ENCODE measurements at places on chromosomes 12 and 14.

DNA sequence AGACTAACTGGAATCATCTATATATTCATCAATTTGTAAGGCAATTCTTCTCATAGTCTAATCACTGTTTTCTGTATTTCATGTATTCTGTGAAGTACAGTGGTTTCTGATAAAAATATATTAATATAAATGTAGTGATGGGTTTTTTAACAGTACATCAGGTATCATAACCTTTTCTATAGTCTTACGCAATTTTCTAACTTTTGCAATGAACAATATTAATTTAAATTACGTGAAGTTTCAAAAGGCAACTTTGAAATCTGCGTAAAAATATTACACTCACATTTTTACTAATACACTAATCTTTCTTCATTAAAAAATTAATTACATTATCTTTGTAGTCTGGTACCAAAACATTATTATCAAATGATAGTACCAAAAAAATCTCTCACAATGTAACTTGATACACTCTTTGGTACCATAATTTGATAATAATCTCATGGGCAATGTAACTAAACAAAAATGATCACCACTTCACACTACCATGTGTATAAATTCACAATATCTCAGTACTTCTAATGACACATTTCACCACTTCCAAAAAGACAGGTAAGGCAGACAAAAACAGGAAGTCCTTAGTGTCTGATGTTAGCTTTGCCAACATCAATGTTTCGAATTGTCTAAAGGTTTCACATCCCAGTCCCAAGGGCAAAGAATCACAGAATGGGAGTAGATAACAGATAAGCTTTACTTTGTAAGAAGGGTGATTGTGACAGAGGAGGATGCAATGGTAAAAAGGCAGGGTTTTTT lies 8.7 kb downstream of the DNAI7 start:
- DNase-seq, result no peak

- DNase-seq, result no peak
Measured at GRCh38 chr12:116525418-116526001, 33.7 kb upstream of the MAP1LC3B2 start.

GRCh38 chr14:74826574-74826973 lies 49.4 kb downstream of the PROX2 start:
- DNase-seq, result no peak

DNA sequence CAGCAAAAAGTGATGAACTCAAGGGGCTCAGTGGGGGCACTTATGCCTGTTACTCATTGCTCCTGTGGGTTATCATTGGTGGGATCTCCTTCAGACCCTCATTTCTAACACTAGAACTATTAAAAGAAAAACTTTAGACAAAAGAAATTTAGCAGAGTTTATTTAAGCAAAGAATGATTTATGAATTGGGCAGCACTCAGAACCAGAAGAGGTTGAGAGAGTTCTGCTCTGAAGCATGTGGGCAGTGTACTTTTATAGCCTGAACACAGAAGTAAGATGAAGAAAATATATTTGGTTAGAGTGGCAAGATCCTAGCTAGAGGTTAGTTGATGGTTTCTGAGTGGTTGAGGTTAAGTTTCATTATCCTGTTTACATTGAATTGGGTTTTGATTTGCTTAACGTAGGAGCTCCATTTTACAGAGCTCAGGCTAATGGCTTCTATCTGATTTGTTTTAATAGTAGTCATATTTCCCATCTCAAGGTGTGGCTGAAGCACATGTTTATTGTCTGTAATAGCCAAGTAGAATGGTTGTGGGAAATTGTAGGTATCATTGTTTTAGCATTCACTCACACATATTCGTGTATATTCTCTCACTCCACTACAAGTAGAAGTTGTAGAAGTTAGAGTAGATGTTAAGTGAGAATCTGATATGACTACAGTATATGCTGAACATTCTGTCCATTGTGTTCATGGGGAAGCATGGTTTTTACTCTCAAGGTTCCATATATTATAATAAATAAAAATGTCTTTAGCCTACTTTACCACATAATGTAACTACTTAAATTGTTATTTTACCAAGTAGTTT lies 27.6 kb downstream of the LEMD3 start:
- DNase-seq, result no peak

DNA sequence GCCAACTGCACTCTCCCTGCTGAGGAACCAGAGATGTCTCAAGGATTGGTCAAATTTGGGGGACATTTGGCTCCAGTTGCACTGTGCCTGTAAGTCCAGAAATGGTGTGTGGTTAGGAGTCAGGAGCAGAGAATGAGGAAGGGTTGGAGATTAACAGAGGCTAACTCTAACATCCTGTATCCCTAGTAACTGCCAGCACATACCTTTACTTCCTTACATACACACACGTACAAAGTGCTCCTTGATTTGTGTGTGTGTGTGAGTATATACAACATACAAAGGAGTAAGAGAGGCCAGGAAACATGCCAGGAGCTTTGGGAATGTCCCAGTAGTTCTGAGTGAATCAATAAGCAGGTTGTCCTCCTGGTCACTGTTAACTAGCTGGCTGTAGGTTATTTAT lies 39.8 kb upstream of the NRXN3 start:
- no peak for DNase-seq

DNA sequence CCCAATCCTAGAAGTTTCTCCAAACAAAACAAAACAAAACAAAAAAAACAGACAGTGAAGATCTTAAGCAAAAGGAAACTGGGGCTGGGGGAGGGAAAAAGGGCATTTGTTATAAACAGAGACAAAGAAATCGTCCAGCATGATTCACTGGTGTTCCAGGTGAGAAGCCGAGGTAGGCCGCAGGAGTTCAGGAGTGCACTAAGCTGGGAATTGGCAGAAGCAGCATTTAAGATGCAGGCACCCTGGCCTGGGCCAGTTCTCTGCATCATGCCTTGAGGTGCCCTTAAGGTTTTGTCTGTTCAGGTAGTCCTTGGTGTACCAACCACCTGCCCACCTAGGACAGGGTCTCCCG lies 11.2 kb downstream of the TBX3 start:
- no peak for DNase-seq

DNA sequence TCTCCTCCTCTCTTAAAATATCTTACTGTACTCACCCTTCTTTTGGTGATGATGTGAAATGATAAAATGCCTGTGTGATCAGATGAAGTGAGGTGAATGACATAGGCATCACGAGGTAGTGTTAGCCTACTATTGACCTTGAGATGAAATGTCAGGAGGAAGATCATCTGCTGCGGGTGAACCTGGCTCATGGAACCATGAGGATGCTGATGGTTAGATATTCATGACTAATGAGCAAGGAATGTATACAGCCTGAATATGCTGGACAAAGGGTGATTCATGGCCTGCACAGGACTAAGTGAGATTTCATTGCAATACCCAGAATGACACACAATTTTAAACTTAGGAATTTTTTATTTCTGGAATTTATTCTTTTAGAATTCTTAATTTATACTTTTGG lies 89.6 kb downstream of the DAAM1 start:
- no peak for DNase-seq

DNA sequence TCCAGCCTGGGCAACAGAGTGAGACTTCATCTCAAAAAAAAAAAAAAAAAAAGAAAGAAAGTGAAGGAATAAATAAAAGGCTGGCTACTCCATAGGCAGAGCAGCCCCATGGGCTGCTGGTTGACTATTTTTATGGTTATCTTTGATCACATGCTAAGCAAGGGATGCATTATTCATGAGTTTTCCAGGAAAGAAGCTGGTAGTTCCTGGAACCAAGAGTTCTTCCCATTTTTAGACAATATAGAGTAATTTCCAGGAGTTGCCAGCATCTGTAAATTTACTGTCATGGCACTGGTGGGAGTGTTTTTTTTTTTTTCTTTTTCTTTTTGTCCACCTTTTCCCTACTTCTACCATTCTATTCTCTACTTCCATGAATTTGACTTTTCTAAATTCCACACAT lies 24.2 kb downstream of the FGD4 start:
- DNase-seq, result no peak

GRCh38 chr14:24958271-24958670 lies 91.7 kb downstream of the STXBP6 start:
- DNase-seq, result no peak

- no peak for DNase-seq
Measured at GRCh38 chr12:110763583-110763982, 20.9 kb upstream of the PPP1CC start.

- DNase-seq, result no peak
Measured at GRCh38 chr14:39181026-39181692, 6.1 kb downstream of the PNN start.

DNA sequence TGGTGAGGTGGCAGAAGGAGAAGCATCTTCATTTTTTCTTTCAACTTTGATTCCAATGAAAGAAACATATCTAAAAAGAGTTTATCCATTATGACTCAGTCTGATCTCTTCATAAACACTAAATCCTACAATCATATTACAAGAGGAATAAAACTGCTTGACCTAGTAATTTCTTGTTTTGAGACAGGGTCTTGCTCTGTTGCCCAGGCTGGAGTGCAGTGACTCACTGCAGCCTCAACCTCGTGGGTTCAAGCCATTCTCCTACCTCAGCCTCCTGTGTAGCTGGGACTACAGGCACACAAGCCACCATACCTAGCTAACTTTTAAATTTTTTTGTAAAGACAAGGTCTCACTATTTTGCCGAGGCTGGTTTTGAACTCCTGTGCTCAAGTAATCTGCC lies 147.2 kb downstream of the NDUFA12 start:
- DNase-seq, result no peak

GRCh38 chr14:93788543-93789227 lies 400 bp upstream of the PRIMA1 start:
- DNase-seq, result no peak

DNA sequence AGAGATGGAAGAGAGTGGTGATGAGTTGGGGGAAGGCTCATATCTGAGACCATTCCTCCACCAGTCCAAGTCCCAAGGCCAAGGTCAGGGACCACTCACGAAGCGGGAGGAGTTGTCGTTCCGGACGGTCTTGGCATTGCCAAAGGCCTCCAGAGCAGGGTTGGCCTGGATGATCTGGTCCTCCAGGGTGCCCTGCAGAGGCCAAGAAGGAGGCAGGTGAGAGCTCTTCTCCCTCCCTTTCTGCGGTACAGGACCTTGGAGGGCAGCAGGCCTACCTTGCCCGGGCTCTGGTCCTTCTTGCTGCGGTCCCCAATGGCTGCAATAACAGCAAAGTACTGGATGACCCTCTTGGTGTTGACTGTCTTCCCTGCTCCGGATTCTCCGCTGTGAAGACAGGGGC lies 4.0 kb downstream of the MYH7 start:
- DNase-seq, result no peak

GRCh38 chr14:91021115-91021514 lies 39.3 kb downstream of the RPS6KA5 start:
- DNase-seq, result no peak

DNA sequence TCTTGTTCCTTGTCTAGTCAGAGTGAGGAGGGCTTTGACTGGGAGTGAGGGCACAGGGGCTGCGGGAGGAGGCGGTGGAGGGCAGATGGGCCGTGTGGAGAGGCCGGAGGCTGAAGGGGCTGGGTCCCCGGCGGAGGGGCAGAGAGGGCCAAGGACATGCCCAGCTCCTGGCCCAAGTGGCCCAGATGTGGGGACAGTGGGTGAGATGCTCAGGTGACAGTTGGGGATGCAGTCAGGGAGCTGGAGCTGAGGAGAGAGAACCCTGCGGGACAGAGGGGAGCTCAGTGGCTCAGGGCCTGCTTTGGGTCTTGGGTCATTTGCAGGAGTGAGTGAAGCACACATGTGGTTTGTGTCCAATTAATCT lies 26.5 kb upstream of the PLD4 start:
- no peak for DNase-seq

- DNase-seq, result no peak
Measured at GRCh38 chr12:65803251-65803650, 21.0 kb upstream of the HMGA2 start.

- DNase-seq, result no peak
Measured at GRCh38 chr12:111309584-111309983, 59.3 kb downstream of the PHETA1 start.

- no peak for DNase-seq
Measured at GRCh38 chr12:3885277-3886094, 12.3 kb upstream of the PARP11 start.

DNA sequence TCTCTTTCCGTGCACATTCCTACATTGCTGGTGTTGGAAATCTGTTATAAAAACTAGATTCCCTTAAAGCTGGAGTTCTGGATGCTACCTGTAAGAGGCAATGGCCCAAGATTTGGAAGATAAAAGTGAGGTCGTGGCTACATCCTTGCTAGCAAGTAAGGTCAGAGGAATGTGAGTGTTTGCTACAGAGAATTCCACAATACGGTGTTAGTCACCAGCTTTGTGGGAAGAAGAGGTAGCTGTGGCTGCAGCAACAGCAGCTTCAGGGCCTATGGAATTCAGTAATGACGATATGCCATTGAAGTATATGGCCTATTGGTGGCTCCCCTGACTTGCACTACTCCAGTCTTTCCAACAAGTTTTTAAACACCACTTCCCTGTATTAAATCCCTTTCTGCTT lies 227.7 kb upstream of the TMEM260 start:
- no peak for DNase-seq

GRCh38 chr14:93984070-93984469 lies 7.7 kb upstream of the ASB2 start:
- DNase-seq, result no peak

DNA sequence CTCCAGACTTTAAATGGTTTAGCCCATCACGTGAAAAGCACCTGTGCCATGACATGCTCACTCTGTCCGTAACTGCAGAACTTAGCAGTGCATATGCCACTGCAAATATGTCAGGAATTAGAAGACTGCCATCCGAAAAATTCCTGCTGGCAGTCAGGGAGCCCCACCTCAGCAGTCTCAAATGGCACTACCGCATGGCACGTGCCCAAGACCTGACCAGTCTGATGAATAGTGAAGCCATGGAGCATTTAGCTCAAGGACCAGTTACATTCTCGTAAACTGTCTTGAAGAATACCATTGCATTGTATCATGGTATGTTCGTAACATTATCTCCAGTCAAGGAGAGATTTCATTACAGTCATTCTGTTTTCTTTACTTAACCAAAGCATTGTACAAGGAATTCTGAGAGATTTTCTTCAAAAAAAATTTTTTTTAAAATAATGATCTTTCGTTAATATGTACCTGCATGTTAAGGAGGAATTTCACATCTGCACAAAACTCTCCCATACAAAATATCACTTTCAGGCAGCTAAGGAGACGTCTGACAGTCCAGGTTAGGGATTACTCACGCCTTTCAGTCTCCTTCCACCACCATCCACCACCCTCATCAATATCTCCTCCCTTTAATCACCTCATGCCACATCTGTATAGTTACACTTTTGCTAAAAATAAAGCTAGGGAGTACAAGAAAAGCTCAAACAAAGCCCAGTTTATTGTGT lies 138.5 kb downstream of the ANO2 start:
- DNase-seq, result no peak

DNA sequence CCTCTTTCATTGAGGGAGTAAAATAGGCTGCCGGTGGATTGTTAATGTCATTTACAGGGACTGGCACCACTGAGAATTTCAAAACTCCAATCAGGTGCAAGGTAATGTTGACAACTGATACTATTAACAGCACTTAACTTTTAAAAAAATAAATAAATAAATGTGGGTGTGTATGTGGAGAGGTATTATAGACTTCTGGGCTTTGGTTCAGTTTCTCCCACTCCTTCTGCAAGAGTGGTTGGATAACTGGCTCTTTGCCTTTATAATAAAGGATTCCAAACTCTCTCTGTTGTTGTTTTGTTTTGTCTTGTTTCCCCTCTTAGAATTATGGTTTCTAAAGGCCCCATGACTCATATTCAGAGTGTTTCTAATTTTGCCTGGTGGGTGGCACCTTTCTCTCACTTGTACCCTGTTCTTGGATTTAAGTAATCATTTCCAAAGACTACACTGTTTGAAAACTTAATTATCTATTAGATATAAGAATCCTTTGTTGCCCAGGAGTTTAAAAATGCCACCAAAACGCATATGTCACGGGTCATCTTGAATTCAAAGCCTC lies 151.6 kb upstream of the ARID2 start:
- DNase-seq, result no peak

- no peak for DNase-seq
Measured at GRCh38 chr12:44531320-44531971, 344.7 kb downstream of the NELL2 start.
